Endodermal cell (in vitro differentiated cells): ENCODE measurements at places on chromosomes 1 and 21.

GRCh38 chr1:109504974-109505373, 4.6 kb downstream of the AMIGO1 start:
- H3K27me3 ChIP-seq = peaks cover 27% of the 10 kb centered on the region
- no peaks in the 10 kb centered on the region for H3K4me1 ChIP-seq

- no peaks in the 10 kb centered on the region for H3K36me3 ChIP-seq
- H3K27me3 ChIP-seq = no peaks in the 10 kb centered on the region
- peaks cover 4% of the 10 kb centered on the region for H3K4me1 ChIP-seq
- no peak overlapping the region for H3K27ac ChIP-seq
- DNase-seq = peak; percentile 73
Measured at GRCh38 chr1:93844262-93845045, 34.6 kb downstream of the DNTTIP2 start.

- no peak overlapping the region for H3K27ac ChIP-seq
- H3K27me3 ChIP-seq = no peaks in the 10 kb centered on the region
- no peak for DNase-seq
- no peaks in the 10 kb centered on the region for H3K36me3 ChIP-seq
Measured at GRCh38 chr1:36652586-36652985, 169.9 kb upstream of the CSF3R start.

DNA sequence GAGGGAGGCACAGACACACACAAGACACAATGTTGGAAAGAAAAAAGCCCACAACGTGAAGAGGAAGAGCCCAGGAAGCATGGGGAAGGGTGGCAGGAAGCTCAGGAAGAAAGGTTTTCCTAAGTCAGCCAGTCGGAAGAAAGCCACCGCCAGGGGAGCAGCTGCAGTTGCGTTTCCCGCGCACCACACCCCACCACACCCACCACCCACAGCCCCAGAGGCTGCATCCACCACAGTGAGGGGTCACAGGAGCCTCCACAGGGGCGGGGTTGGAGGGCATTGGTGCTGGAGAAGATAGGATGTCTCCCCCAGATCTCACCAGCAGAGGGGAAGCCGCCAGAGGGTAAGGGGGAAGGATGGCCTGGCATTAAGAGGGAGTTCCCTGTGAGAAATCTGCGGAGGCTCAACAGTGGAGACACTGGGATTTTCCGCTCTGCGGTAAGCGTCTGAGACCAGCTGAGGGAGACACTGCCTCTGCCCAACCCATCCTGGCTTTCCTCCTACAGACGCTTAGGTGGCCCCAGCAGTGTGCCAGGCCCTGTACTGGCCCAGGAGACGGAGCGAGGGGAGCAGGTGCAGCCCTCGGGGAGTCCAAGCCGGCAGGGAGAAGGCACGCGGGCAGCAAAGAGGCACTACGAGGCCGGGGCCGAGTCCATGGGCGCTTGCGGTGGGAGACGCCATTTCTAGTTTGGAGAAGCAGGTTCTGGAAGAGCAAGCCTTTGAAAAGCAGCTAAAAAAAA, 19.8 kb downstream of the PGLYRP3 start:
- DNase-seq = peak; percentile 57
- H3K4me3 ChIP-seq = no peak overlapping the region
- H3K4me1 ChIP-seq = no peaks in the 10 kb centered on the region
- H3K27me3 ChIP-seq = no peaks in the 10 kb centered on the region

DNA sequence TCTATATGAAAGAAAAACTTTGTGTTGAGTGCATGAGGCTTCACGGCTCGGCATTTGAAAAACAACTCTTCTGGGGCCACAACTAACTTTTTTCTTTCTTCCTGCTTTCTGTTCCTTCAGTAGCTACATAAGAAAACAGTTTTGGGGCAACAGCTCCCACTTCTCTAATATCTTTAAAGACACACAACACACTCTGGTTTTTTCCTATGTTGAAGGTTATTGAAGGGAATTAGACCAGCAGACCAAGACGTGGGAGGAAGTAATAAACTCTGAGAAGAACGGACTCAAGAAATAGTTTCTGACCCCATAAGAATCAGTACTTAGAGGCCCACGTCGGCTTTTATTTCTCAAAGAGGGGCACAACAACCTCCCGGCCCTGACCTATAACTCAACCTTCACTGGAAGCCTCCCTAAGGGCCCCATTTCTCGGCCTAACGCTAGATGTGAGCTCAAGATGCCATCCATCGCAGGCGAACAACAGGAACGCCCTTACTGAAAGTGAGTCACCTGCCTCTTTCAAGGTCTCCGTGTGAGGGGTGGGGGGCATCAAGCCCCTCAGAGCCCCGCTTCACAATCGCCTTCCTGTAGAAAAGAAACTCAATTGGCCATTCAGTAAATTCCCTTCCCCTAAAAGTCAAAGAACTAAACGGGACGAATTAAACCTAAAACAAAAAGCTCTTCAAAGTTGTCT, 844 bp downstream of the ZMYM6 start:
- no peaks in the 10 kb centered on the region for H3K4me1 ChIP-seq
- peak overlapping the region; percentile 98 for H3K4me3 ChIP-seq
- DNase-seq = peak; percentile 67
- H3K27ac ChIP-seq = no peak overlapping the region

GRCh38 chr1:207396168-207396746, 57.9 kb upstream of the CR2 start:
- no peak overlapping the region for H3K27ac ChIP-seq
- no peak overlapping the region for H3K4me3 ChIP-seq
- DNase-seq = no peak
- H3K27me3 ChIP-seq = no peaks in the 10 kb centered on the region
- peaks cover 5% of the 10 kb centered on the region for H3K4me1 ChIP-seq
